ENCODE measurements at places on chromosomes 2 and 18.
A peak's percentile ranks its signal among the peaks of the same experiment; 100 is the strongest.

- no peak for DNase-seq
Observed at GRCh38 chr2:57180042-57180567, 866.5 kb upstream of the VRK2 start.

DNA sequence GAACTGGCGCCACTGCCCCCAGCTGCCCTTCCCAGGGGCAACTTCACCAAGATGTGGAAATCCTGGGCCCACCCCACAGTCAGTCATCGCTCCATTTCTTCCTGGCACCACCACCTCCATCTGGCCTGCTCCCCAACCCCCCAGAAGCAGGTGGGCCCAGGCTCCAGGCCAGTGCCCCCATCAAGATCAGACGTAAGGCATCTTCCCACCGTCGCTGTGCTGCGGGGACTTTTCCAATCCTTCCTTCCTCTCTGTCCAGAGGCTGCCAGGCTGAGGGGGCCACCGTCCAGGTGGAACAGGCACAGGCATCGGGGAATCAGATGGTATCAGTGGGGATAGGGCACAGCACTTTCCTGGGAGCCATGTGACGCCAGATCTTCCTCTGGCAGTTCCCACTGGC, 8.1 kb downstream of the PRLH start:
- DNase-seq, result no peak

GRCh38 chr2:105299290-105299689, 30.2 kb downstream of the TGFBRAP1 start:
- no peak for DNase-seq

DNA sequence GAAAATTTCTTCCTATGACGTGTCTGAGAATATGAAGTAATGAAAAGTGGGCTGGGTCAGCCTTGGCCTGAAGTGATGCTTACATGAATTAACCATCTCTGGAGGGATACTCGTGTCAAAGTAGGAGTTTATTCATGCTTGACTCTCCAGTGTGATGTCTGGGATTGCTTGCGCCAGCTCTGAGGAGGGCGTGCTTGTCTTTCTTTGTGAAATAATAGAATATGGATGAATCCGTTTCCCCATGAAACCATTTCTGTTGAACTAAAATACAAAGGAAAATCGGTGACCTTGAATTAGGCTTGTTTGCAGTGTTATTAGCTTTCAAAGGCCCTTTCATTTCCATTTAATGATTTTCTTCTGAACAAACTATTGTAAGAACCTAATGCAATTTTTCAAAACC, 77.9 kb downstream of the EML6 start:
- no peak for DNase-seq

DNA sequence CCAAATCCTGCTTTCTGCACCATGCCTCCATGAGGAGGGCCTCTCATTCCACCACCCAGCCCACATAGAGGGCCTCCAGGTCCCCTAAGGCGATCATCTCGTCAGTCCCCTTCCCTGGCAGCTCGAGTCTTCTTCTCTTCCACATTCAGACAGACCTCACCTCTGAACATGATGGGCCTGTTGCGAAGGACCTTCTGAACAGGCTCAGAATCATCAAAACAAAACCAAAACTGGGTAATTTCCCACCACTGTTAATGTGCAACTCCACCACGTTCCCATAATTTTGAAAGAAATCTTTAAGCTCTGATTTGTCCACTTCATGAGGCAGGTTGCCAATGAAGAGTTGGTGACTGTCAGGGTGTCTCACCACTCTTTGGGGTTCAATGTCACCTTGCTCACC, 20.4 kb downstream of the ZRANB3 start:
- no peak for DNase-seq

DNA sequence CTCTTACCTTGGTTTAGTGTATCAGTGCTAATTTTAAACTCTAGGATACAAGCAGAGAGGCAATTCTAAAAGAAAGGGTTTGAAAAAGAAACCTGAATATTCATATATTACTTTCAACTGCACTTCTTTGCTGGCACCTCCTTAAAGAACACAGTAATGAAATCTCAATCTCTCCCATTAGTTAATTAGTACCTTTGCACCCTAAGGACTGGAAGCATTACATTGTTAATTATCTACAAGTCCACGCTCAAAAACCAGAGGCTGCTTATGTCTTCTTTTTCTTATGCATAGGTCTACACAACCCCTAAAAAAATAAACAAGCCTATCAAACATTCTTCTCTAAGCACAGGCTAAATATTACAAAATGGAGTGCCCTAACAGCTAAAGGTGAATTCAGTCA, 20.2 kb downstream of the EPHA4 start:
- no peak for DNase-seq

GRCh38 chr18:67232991-67233390, 283.5 kb downstream of the DSEL start:
- no peak for DNase-seq

DNA sequence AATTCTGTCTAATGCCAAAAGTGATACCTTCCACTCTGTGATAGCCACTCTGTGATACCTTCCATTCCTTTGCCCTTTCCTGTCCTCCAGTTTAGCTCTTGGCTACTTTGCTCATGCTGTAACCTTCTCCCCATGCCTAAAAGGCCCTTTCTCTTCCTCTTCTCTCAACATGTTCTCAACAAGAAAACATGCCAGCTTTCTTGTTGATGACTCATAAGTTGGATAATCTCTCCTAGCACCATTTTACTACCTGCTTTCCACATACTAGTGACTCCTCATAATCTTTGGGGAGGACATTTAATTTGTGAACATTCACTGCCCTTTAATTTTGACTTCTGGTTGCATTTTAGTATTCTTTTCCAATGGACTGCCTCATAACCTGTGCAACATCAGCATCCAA, 55.9 kb upstream of the NT5C1B start:
- no peak for DNase-seq

GRCh38 chr18:39751161-39751560, 2185.6 kb upstream of the CELF4 start:
- DNase-seq, result no peak

GRCh38 chr2:20576598-20577115, 74.2 kb downstream of the HS1BP3 start:
- DNase-seq, result no peak

- DNase-seq, result no peak
Observed at GRCh38 chr2:200286578-200286977, 19.9 kb upstream of the SPATS2L start.

DNA sequence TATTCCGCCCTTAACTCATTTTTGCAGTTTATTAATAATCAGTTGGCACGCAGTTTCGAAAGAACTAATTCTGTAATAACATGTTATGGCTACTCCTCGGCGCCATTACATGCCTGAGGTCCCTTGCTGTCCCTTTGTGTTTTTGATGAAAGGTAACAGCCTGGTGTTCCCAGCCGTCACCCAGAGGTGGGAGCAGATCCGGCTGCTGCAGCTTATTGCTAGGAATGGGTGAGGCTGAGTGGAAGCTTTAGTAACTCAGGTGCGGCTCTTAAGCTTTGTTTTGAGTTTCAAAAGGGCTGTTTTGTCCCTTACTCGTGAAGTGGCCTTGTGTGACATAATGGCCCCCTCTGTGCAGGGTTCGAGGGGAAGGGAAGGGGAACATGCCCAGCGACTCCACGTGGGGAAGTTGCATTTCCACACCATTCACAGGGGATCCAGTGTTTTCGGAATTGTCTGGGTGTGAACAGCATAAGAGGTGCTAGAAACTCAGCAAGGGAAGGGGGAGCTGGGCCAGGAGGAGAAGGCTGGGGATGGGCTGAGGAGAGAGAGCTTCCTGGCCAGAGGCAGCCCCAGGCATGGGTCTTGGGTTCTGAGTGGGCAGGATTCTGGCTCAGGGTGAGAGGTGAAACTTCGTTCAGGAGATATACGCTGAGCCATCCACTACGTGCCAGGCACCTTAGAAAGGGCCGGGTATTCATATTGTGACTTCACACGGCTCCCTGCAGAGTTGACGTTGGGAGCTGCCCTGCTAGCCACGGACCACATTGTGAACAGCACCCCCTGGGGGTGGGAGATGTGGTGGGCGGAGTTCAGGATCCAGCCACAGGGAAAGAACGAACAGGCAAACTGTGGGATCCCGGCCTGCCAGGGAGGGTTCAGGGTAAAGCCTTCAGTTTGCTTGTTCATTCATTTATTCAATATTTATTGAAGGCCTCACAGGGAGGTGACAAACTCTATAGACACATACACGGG, 84.4 kb downstream of the TGOLN2 start:
- peak; percentile 67 for DNase-seq

- no peak for DNase-seq
Observed at GRCh38 chr18:11561293-11561692, 48.1 kb upstream of the SLC35G4 start.

GRCh38 chr2:17318013-17318412, 200.2 kb downstream of the RAD51AP2 start:
- DNase-seq, result no peak

DNA sequence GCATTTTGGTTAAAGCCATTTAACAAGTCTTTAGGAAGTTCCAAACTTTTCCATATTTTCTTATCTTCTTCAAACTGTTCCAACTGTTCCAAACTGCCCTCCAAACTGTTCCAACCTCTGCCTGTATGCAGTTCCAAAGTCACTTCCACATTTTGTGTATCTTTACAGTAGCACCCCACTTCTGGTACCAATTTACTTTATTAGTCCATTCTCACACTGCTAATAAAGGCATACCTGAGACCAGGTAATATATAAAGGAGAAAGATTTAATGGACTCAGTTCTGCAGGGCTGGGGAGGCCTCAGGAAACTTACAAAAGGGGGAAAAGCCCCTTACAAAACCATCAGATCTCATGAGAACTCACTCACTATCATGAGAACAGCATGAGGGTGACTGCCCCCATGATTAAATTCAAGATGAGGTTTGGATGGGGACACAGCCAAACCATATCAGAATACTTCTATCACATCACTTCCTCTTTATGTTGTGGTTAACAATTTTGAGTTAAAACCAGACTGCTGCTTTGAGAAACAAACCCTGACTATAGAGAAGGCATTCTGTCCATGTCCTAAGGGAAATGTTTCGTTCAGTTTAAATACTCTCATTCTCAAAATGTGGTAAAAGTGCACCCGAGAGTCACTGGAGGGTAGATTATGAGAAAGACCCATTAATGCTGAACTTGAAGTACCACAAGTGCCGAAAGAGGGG, 11.0 kb downstream of the IL18R1 start:
- no peak for DNase-seq

GRCh38 chr2:149666809-149667320, 79.3 kb upstream of the MMADHC start:
- DNase-seq, result no peak

- DNase-seq, result no peak
Observed at GRCh38 chr2:68767031-68767961, 32.7 kb downstream of the ARHGAP25 start.

- no peak for DNase-seq
Observed at GRCh38 chr18:51185075-51185474, 12.4 kb downstream of the MEX3C start.

DNA sequence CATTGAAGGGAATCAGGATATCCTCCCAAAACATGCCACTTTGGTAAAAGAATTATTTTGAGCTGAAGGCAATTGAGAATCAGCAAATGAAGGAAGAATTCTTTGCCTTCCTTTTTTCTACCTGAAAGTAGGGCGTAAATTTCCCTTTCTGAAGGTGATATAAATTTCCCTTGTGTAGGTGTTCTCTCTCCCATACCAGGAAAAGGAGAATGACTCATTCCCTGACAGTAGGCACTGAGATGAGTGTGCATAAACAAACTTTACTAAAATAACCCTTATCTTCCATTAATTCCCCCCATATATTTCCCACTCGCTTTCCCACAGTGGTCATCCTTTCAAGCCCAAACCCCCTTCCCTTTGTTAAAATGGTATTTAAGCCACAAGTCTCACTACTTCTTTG, 1339.0 kb downstream of the LRP1B start:
- no peak for DNase-seq

- DNase-seq, result no peak
Observed at GRCh38 chr2:127619203-127619590, 26.8 kb upstream of the GPR17 start.

DNA sequence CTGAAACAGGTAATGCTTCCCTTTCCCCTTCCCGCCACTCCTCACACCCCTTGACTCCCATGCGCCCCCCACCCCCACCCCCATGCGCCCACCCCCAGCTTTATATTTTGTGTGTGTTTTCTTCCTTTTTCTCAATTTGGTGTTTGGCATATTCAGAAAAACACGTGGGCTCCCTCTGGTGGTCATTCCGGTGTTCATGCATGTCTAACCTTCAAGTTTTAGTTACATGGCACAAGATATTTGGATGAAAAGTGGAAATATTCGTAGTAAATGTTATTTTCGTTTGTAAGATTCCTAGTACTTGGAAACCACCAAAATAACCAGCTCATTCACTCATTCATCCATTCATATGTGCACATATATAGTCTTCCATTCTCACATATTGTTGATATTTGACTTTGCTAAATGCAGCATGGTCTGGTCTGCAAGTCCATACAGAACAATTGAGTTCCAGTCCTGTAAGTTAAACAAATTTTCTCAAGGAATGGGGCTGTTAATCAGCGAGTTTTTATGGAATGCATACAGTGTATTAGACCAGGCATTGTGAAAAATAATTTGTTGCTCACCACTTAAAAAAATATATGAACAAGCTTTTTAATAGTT, 143.6 kb upstream of the MAP3K20 start:
- peak; percentile 68 for DNase-seq

- DNase-seq, result no peak
Observed at GRCh38 chr2:47190188-47190881, 35.2 kb upstream of the STPG4 start.

DNA sequence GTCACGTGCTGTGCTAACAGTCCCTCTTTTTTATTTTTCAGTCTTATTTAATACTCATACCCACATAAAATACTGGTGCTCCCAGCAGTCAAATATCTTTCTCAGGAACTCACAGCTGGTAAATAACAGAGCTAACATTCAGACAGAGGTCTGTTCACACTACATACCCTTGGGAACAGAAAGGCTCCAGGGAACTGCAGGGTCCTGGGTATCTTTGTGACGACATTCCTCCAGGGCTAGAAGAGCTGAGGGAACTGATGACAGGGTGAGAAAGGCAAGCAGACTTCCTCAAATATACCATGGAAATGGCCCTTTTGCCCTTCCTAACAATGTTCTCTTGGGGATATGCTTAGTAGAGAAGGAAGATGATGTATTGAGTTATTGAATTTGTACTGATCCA, 19.3 kb downstream of the PDE6D start:
- DNase-seq, result no peak

GRCh38 chr2:171814883-171815282, 79.2 kb downstream of the SLC25A12 start:
- DNase-seq, result no peak

- DNase-seq, result no peak
Observed at GRCh38 chr18:55818284-55818683, 230.3 kb upstream of the TCF4 start.

DNA sequence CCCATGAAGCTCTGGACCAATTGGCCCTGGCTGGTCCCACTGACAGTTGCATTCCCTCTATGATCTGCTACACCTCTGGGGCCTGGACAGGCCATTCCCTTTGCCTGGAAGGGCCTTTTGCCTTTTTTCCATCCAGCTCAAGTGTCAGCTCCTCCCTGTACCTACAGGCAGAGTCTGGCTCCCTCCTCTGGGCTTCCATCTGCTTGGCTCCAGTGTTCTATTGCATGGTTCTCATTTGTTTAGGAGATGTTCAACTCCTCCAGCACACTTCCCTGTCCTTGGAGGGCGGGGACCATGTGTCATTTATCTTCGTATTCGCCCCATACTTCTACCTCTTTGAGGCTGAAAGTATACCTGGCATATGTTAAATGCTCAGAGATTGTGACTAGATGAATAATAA, 61.1 kb downstream of the PRKCE start:
- no peak for DNase-seq

GRCh38 chr2:43251171-43251731, 24.8 kb upstream of the ZFP36L2 start:
- DNase-seq, result no peak

GRCh38 chr2:165697748-165698443, 96.2 kb downstream of the GALNT3 start:
- DNase-seq, result no peak
